Ovary (tissue), 10 donors: ENCODE measurements at places on chromosomes 7 and 10. TPM values are rescaled to one million over a fixed set of nuclear protein-coding genes. Genes with fewer than 3 reads are reported as not detected.

PRKCQ gene
- total RNA-seq, result 0.71 TPM

GRCh38 chr7:44072364-44073231 lies 7.2 kb upstream of the PGAM2 start:
- DNase-seq, result peak; percentile 84
- no peaks in the 10 kb centered on the region for H3K36me3 ChIP-seq
- H3K27ac ChIP-seq, result no peak overlapping the region
- no peak overlapping the region for H3K4me3 ChIP-seq
- no peaks in the 10 kb centered on the region for H3K27me3 ChIP-seq
- H3K4me1 ChIP-seq, result no peaks in the 10 kb centered on the region

DNA sequence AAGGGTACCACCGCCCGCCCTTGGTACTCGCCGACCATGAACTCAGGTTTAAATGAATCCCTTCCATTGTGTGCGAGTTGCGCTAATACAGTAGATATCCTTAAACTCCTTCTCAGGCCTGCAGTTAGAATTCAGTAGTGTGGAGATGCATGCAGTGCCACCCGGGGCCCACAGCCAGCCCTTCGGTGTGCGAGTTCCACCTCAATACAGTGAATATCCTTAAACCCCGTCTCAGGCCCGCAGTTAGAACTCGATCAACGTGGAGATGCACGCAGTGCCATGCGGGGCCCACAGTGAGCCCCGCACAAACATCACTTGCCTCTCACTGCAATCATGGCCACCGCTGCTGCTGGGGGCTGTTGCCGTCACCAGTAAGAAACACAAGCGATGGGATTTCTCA lies 261.9 kb downstream of the MAD1L1 start:
- no peaks in the 10 kb centered on the region for H3K27me3 ChIP-seq
- no peaks in the 10 kb centered on the region for H3K4me1 ChIP-seq
- DNase-seq, result no peak
- H3K27ac ChIP-seq, result no peak overlapping the region
- H3K36me3 ChIP-seq, result no peaks in the 10 kb centered on the region

GRCh38 chr7:138212314-138212713 lies 136.1 kb downstream of the AKR1D1 start:
- H3K4me1 ChIP-seq, result no peaks in the 10 kb centered on the region
- DNase-seq, result no peak
- H3K4me3 ChIP-seq, result no peak overlapping the region
- no peak overlapping the region for H3K27ac ChIP-seq
- H3K27me3 ChIP-seq, result no peaks in the 10 kb centered on the region
- H3K36me3 ChIP-seq, result no peaks in the 10 kb centered on the region

- no peaks in the 10 kb centered on the region for H3K36me3 ChIP-seq
- H3K27ac ChIP-seq, result no peak overlapping the region
- no peak overlapping the region for H3K4me3 ChIP-seq
- no peaks in the 10 kb centered on the region for H3K27me3 ChIP-seq
These were observed 16.0 kb downstream of the SSMEM1 start for GRCh38 chr7:130223646-130224045.

GIMAP5 gene
- 3.0 TPM for total RNA-seq

GRCh38 chr10:112524641-112525040 lies 77.6 kb downstream of the VTI1A start:
- DNase-seq, result no peak
- no peaks in the 10 kb centered on the region for H3K36me3 ChIP-seq
- no peak overlapping the region for H3K27ac ChIP-seq

UPK3BL2 gene
- total RNA-seq, result 12.2 TPM

DNA sequence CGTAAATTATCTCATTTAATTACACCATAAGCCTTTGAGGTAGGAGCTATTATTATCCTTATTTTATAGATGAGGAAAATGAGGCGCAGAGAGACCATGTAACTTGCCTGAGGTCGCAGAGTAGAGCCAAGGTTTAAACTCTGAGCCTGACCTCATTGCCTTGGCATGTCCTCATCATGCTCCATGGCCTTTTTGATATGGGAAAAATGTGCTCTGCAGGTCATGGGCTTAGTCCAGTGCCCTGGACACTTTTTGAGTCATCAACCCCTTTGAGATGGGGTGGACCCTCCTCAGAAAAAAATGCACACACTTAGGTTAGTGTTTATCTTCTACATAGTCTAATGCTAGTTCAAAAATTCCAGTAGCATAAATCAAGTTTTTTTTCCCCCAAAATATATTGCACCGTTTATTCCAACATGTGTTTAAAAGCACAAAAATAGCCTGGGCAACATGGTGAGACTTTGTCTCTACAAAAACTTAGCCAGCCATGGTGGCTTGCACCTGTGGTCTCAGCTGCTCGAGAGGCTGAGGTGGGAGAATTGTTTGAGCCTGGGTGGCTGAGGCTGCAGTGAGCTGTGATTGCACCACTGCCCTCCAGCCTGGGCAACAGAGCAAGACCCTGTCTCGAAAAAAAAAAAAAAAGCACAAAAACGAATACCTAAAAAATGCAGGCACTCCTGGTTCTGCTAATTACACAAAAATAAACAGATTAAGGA lies 28.6 kb upstream of the TMEM178B start:
- H3K27ac ChIP-seq, result no peak overlapping the region
- no peaks in the 10 kb centered on the region for H3K4me1 ChIP-seq
- H3K4me3 ChIP-seq, result no peak overlapping the region
- no peaks in the 10 kb centered on the region for H3K27me3 ChIP-seq
- H3K36me3 ChIP-seq, result no peaks in the 10 kb centered on the region

DNA sequence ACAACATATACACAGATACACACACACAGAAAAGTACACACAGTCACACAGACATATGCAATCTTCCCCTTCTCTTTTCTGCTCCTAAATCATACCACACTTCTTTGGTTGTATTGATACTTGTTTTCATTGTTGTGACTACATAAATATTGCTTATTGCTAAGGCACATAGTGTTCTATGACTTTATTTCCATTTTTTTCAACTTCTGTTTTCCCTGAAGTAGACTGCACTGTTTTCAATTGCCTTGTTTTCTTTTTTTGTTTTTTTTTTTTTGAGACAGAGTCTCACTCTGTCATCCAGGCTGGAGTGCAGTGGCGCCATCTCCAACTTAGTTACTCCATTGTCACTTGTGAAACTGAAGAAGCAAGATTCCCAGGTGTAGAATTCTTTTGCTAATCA lies 10.0 kb upstream of the PRKAR2B start:
- H3K4me1 ChIP-seq, result no peaks in the 10 kb centered on the region
- no peaks in the 10 kb centered on the region for H3K27me3 ChIP-seq
- DNase-seq, result no peak
- no peak overlapping the region for H3K4me3 ChIP-seq
- H3K27ac ChIP-seq, result no peak overlapping the region

ASB10 gene
- not detected for total RNA-seq

DNA sequence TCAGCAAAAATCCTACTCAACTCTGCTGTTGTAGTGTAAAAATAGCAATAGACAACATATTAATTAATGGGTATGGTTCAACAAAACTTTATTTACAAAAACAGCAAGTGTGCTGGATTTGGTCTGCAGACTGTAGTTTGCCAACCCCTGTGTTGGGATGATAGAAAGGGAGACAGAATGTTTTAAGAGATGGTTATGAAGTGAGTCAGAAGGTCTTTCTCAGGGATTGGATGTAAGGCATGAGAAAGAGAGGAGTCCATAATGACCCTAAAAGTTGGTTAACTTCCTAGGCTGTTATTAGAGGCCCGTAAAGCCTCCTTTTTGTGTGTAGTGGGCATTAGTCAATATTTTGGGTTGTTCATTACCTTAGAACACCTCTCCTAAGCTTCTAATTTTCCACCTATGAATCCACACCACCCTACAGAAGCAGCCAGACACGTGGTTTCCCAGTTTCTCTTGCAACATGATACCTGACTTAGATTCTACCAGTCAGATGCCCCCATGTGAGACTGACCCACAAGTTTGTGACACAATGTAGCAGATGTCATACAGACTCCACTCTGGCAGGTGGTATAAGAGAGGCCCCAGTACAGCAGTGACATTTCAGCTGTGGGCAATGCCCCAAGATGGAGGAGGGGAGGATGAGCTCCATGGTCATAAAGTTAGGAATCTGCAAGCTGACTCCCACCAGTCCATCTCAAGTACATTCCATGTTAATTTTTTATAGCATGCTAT lies 1015.6 kb downstream of the KCNMA1 start:
- no peaks in the 10 kb centered on the region for H3K27me3 ChIP-seq
- H3K36me3 ChIP-seq, result no peaks in the 10 kb centered on the region
- peaks cover 3% of the 10 kb centered on the region for H3K4me1 ChIP-seq
- no peak overlapping the region for H3K27ac ChIP-seq

- no peak overlapping the region for H3K27ac ChIP-seq
- no peak overlapping the region for H3K4me3 ChIP-seq
- no peak for DNase-seq
- H3K36me3 ChIP-seq, result no peaks in the 10 kb centered on the region
- no peaks in the 10 kb centered on the region for H3K27me3 ChIP-seq
These were observed 24.2 kb downstream of the SH2D4B start for GRCh38 chr10:80561950-80562349.
